Stimulated activated CD4-positive, alpha-beta T cell treated with anti-CD3 and anti-CD28 coated beads, Interleukin-15, amount 100 ng/mL, for 24 hours (primary cell): ENCODE measurements at places on chromosomes 6 and 20.

- no peak for DNase-seq
Observed at GRCh38 chr20:50789968-50790650, 4.8 kb upstream of the BCAS4 start.

- DNase-seq: no peak
Observed at GRCh38 chr20:1524004-1524403, 32.8 kb upstream of the SIRPB2 start.

DNA sequence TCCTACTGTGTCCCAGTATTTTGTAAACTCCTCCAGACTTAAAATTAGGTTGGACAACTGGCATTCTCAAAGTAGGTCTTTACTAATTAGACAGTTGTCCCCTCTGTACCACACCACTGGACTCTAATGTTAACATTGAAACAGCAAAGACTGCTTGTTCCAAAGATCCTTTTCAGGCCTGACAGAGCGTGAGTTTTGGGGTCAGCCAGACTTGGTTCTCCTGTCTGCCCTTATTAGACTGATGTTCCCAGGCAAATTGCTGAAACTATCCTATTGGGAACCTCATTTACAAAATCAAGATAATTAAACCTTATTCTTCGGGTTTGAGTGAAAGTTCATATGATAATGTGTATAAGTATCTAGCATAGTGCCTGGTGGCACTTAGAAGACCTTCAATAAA, 3.7 kb upstream of the BICRAL start:
- no peak for DNase-seq

DNA sequence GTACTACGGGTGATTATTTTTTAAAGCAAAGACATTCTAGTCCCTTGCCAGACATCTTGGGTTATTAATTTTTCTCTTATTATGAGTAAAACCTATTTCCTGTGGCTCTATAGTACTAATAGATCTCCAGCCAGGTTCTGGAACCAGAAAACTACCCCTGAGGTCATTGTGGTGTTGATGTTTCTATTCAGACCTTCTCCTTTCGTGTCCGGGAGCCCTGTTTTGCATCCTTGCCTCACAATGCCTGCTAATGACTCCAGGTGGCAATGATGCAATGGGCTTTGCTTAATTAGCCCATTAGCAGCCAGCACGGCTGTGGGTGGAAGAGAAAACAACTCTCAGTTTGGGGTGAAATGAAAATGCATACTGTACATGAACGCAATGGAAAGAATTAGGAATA, 62.9 kb upstream of the ARG1 start:
- DNase-seq: no peak

- peak; percentile 42 for DNase-seq
Observed at GRCh38 chr6:36692220-36692619, 5.4 kb upstream of the RAB44 start.

GRCh38 chr20:20014659-20015058, 2.5 kb upstream of the NAA20 start:
- DNase-seq: peak; percentile 38

- DNase-seq: no peak
Observed at GRCh38 chr20:22815206-22815551, 219.9 kb upstream of the SSTR4 start.

DNA sequence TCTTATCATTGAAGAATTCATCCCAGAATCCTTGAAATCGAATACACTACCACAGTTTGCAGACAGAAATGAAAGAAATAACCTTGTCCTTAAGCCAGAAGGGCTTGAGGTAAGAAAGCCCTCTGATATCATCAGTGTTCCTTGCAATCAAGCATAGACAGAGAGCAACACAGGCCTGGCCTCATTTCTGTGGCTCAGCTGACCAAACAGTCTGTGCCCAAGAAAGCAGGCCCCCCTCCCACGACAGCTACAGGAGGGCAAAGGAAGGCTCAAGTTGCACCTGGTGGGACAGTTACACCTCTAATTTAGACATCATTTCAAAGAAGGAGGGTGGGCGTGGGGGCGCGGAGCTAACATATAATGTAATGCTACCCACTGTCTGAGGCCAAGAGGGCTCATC, 21.6 kb downstream of the KIF16B start:
- DNase-seq: no peak

GRCh38 chr6:95478941-95479340, 98.4 kb upstream of the MANEA start:
- no peak for DNase-seq

GRCh38 chr20:59004493-59004762, 2.6 kb downstream of the CTSZ start:
- peak; percentile 57 for DNase-seq

GRCh38 chr6:144263786-144264185, 21.3 kb upstream of the UTRN start:
- no peak for DNase-seq

- no peak for DNase-seq
Observed at GRCh38 chr6:65557224-65557623, 149.8 kb downstream of the EYS start.

- DNase-seq: no peak
Observed at GRCh38 chr6:29964518-29964886, 22.2 kb downstream of the HLA-A start.

DNA sequence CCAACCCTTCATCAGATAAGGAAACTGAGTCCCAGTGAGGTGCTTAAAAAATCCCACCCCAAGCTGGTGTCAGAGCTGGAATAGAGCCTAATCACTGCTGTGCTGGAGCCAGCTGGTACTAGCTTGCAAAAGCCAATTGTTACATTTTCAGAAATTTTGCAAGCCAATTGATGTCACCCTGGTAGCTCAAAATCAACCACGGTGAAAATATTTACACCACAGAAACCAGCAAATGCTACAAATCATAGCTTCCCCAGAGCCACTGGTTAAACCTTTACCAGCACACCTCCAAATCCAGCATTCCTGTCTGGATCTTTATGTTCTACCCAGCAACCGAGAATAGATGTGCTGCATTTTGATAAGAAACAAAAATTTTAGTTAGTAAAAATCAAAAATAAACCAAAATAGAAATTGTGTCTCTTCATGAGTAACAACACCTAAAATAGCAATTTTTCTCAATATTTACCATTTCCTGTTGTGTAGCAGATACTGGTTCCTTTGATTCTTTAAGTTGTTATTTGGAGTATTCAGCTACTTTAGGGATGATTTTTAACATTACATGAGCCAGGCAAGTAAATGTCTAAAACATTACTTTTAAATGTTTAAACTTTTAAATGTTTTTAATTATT, 7.2 kb upstream of the LCA5 start:
- no peak for DNase-seq

DNA sequence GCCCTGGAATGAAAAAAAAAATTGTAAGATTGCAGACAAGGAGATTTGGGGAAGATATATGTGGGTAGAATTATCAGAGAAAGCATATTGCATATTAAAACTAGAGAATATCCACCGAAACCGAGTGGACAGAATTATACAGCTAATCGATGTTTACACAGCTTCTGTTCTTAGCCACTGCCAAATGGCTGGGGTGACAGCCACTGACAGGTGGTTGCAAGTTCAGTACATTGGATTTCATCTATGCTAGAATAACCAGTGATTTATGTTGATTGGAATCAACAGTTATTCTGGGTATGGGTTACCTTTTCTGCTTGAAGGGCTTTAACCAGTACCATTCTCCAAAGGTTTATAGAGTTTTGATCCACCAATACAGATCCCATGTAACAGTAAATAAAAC, 48.4 kb upstream of the THEMIS start:
- DNase-seq: no peak

DNA sequence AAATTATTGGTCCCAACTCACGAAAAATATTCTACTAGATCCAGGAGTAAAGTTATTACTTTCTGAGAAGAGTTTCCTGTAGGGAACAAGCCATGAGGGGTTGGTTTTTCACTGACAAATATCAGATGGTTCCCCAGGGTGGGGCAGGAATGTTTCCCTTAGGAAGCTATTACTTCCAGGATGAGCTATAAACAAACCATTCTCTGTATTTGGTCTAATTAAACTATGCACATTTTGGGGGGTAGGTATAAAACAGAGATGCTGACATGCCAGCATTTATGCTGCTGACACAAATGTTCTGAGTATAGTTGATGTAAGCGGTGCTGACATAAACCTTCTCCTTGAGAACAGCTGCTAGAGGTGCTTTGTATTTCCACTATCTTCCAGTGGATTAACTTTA, 54.2 kb downstream of the OGFRL1 start:
- DNase-seq: no peak

GRCh38 chr6:32943864-32944649, 3.2 kb upstream of the HLA-DMB start:
- DNase-seq: peak; percentile 42

DNA sequence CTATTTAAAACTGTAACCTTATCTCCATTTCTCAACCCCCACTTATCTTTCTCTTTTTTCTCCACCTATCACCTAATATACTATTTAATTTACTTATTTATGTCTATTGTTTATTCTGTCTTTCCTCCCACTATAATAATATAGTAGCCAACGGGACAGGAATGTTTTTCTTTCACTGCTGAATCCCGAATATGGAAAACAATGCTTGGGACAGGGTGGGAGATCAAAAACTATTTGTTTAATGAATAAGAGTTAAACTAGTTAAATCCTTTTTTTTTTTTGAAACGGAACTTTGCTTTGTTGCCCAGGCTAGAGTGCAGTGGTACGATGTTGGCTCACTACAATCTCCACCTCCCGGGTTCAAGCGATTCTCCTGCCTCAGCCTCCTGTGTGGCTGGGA, 6.4 kb downstream of the SRPK1 start:
- DNase-seq: no peak

DNA sequence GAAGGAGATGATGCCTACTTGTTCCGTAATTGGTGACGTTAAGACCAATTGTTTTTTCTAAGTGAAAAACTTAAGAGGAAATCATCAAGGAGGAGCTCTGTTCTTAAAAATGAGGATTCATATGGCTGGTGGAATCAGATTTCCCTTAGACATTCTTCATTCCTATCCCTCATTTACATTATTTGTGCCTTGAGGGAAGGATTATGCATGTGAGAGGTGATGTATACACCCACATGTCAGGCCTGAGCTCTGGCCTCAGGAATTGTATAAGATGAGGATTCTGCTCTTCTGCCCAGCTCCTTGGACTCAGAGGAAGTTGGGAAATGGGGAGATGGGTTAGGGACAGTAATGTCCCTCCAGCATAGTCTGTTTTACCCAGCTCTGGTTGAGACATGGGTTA, 42.3 kb downstream of the SCP2D1 start:
- no peak for DNase-seq

- no peak for DNase-seq
Observed at GRCh38 chr6:114897536-114897935, 554.7 kb upstream of the HS3ST5 start.

- peak; percentile 83 for DNase-seq
Observed at GRCh38 chr6:403659-404655, 12.4 kb downstream of the IRF4 start.

DNA sequence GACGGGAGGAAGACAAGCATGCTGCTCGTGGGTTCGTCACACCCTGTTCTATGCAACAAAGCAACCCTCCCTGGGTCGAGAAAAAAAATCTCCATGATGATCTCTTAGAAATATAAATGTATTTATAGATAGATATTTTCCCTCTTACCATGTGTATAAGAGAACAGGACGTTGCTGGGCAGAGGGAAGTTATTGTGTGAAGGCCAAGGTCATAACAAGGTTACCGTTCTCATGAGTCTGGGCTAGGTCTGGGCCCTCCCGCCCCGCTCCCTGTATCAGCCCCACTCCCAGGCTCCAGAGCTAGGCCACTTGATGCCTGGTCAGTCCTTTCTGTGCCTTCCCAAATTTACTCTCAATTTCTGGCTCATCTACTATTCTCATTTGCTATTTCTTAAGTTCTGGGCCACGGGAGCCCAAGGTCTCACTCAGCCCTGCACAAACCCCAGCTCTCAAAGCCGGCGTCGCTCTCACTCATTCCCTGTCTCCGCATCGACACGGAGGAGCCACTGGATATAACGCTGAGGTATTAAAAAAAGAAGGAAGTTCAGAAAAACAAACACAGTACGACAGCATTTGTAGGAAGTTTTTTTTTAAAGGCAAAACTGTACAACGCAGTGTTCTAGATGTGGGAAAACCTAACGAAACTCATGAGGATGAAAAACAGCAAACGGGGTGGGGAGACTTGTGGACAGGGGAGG, 96.8 kb downstream of the PSMG4 start:
- DNase-seq: peak; percentile 24

GRCh38 chr6:2259002-2259494, 13.6 kb upstream of the GMDS start:
- DNase-seq: no peak

GRCh38 chr6:135902756-135903331, 51.3 kb downstream of the PDE7B start:
- DNase-seq: no peak

GRCh38 chr6:111757342-111757741, 115.9 kb downstream of the FYN start:
- no peak for DNase-seq

- DNase-seq: no peak
Observed at GRCh38 chr6:75863784-75864183, 114.7 kb downstream of the MYO6 start.

DNA sequence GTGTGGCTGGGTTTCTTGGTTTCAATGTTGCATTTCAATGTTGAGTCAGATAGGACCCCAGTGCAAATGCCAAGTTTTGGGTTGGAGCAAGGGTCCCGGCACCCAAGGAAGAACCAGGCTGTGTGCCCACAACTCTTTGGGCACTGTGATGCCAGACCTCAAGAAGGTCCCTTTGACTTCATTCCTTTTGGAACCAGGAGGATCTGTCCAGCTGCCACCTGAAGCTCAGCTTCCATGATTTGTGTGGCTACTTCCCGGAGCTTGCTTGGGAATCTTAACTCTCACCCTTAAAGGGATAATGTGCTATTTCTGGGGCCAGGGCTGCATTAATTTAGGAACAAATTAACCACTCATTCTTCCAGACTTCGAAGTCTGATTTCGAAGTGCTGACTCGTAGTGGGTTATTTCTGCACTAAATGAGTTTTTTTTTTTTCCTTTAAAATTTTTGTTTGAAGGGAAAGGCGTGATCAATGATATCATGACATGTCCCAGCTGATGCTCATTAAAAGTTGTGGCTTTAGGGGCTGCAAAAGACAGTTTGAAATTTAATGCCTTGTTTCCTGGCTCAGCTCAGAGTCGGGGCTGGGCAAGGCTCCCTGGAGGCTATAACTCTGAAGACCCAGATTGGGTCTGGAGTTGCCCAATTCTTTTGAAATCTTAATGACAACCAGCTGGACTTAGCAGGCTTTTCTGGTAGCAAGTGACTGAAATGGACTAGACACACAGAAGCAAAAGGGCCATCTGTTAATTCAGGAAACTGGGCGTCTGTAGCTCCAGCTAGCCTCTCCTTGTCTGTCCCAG, 24.0 kb upstream of the PHACTR3 start:
- no peak for DNase-seq

DNA sequence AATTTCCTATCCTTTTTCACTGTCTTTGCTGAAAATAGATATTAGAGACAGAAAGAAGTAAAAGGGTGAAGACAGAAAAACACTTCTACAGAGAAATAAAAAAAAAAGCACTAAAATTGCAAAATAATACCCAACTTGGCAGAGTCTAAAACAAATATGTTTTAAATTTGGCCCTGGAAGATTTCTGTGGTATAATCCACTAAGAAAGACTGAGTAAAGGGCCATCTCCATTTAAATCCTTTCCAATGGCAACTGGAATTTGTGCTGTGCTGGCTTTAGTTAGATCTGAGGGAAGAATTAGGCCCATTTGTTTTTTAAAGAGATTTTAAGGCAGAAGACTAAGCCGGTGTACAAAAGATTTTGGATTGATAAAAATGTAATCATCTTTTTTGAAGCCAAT, 321.2 kb downstream of the GJA1 start:
- DNase-seq: no peak

- DNase-seq: no peak
Observed at GRCh38 chr20:13148961-13149360, 72.1 kb upstream of the ISM1 start.
